ENCODE measurements at places on chromosomes 13 and 19. TPM values are rescaled to one million over a fixed set of nuclear protein-coding genes. Genes with fewer than 3 reads are reported as not detected.

Gene CGB8
- not detected for polyA plus RNA-seq

Gene SOHLH2
- polyA plus RNA-seq = 0.17 TPM

Gene PGLYRP1
- not detected for polyA plus RNA-seq

Gene TLE2
- 28.2 TPM for polyA plus RNA-seq

Gene CCDC9
- 14.0 TPM for polyA plus RNA-seq

Gene FZR1
- 28.4 TPM for polyA plus RNA-seq

Gene REEP6
- 60.0 TPM for polyA plus RNA-seq

Gene DCT
- 0.11 TPM for polyA plus RNA-seq

Gene PNMA8B
- polyA plus RNA-seq = 0.67 TPM

Gene CLDND2
- polyA plus RNA-seq = 6.9 TPM

Gene NAPA
- polyA plus RNA-seq = 213 TPM

Gene ZNF177
- 5.7 TPM for polyA plus RNA-seq

Gene SHISA7
- not detected for polyA plus RNA-seq

Gene C19orf67
- not detected for polyA plus RNA-seq

Gene RINL
- 9.5 TPM for polyA plus RNA-seq

Gene ANKRD24
- polyA plus RNA-seq = 1.8 TPM

Measured in kidney (tissue), 22 donors.